ENCODE measurements at places on chromosomes 11 and 22.

DNA sequence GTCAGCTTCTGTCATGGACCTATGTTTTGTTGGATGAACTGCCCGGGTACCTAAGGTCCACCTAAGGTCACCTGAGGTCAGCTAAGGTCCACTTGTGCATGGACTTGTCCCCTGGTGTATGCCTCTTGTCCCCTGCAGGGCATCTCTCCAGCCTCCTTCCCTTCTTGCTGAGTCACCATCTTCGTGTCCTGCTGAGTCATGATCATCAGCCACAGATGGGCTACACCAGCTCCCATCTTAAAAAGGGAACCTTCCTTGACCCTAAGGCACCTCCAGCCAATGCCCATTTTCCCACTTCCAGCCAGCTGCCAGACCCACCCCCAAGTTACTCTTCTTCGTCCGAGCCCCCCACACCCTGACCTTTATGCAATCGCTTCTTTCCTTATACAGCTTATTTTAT, 544.9 kb downstream of the TBC1D22A start:
- no peak for DNase-seq

GRCh38 chr11:75557666-75558494, 4.2 kb upstream of the SERPINH1 start:
- DNase-seq, result no peak

- no peak for DNase-seq
Measured at GRCh38 chr11:83471831-83472727, 185.9 kb upstream of the CCDC90B start.

DNA sequence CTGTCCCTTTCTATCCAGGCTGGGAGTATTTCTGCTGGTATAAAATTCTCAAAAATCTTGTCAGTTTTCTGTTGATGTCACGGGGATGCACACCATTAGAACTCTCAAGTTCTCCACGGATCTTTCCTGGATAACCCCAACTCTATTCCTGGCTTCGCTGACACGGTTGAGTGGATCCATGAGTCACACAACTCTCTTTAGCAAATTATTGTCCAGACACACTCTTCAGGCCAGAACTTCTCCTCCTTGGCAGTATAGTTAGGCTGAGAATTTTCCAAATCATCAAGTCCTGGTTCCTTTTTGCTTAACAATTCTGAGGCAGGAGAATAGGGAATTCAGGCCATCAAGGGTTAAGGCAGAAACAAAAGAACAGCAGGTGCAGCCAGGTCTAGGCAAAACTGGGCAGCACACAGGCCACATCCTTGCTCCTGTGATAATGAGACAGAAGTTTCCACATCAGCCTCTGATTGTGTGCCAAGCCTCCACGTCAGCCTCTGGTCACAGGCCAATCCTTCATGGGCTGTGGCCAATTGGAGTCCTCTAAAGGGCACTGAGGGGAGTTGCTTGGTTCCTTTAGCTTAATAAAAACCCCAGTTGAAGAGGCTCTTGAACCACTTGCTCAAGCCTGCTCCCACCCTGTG, 5.7 kb upstream of the ACAT1 start:
- no peak for DNase-seq

GRCh38 chr11:58513747-58514367, 6.0 kb upstream of the OR5B21 start:
- no peak for DNase-seq

DNA sequence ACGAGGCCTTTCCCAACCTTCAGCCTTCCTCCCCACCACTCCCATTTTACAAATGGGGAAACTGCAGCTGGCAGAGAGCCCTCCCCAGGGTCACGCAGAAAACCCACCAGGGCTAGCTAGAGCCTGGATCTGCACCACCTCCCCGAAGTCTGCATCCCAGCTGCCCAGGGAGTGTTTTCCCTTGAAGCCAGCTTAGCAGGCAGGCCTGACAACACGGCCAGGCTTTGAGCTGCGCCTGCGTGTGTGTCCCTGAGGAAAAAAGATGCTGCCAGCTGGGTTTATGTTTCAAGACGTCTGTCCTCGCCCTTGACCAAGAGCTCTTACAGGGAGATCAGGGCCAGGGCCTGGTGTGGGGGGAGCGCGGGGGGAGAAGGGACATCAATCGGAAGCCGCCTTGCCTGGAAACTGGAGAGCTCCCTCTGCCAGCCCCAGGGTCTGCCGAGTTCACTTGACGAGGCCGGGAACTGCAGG, 20.3 kb downstream of the WNT11 start:
- DNase-seq, result no peak

- no peak for DNase-seq
Measured at GRCh38 chr11:2737866-2738265, 38.1 kb upstream of the KCNQ1OT1 start.

Data from esophagus squamous epithelium (tissue), 5 donors.